ENCODE measurements at places on chromosomes 2 and 18.

DNA sequence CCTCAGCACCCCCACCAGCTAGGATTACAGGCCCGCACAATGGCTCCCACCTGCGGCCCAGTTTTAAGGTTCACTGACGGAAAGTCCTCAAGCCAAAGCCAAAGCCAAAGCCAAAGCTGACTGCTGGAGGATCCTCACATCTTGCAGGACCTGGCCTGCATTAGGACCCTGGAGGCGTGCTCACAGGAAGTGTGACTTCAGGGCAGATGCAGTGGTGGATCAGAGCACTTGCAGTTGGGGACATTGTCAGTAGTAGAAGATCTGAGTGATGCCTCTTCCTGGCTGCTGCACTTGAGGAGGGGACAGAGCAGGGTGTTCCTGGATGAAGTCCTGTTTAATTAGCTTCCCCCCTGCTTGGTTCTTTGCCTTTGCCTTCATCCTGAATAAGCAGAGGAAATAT, 69.0 kb upstream of the ALPP start:
- no peak for DNase-seq

- no peak for DNase-seq
These were observed 106.8 kb upstream of the SIX3 start for GRCh38 chr2:44834656-44835055.

GRCh38 chr2:205903549-205904129, 182.3 kb downstream of the INO80D start:
- peak; percentile 59 for DNase-seq

DNA sequence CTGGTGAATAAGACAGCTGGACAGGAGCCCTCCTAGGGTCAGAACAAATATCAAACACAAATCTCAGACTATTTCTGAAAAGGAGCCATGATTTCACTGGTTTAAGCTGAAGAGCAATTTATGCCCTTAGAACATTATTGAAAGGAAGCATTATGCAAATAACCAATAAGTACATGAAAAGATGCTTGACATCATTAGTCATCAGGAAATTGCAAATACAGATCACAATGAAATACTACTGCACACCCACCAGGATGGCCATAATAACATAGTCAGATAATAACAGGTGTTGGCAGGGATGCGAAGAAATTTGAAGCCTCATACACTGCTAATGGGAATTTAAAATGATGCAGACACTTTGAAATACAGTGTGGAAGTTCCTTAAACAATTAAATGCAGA, 176.4 kb upstream of the RAB6C start:
- no peak for DNase-seq

- no peak for DNase-seq
These were observed 43.9 kb upstream of the ATP6V1B1 start for GRCh38 chr2:70891572-70892357.

- no peak for DNase-seq
These were observed 438.3 kb downstream of the SPAG16 start for GRCh38 chr2:213722565-213722964.

GRCh38 chr18:54736981-54737380, 91.3 kb upstream of the RAB27B start:
- no peak for DNase-seq

GRCh38 chr2:120612931-120613330, 122.7 kb upstream of the GLI2 start:
- no peak for DNase-seq

GRCh38 chr18:47984991-47985390, 54.5 kb upstream of the SMAD2 start:
- DNase-seq = no peak

DNA sequence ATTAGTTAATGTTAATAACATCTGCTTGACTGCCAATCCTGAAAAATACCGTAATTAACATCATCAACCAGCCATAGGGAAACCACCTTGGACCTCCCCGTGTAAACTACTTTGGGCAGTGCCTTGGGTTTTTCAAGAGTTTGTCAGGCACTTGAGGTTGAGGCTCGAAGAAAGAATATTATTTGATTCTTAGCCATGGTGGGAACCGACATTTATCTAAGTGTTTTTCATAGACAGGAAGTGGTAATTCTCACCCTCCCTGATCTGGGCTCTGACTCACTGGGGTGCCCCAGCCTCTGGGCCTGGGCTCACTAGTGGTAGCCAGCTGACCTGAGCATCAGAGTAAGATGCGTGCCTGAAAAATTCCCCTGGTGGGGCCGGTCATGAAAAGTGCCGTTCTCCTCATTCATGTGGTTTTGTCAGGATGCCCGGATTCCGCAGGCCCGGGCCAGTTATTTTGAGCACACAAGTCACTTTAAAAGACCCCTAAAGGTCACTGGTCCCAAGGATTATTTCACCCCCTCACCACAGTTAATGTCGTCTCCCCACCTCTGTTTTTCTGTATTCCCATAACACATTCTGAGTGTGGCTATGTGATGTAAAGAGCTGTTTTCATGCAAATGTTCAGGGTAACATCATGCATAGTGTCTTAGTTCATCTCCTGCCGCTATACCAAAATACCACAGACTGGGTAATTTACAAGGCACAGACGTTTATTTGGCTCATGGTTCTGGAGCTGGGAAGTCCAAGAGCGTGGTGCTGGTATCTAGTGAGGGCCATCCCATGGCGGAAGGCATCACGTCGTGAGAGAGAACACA, 21.6 kb upstream of the SPATA3 start:
- DNase-seq = no peak

DNA sequence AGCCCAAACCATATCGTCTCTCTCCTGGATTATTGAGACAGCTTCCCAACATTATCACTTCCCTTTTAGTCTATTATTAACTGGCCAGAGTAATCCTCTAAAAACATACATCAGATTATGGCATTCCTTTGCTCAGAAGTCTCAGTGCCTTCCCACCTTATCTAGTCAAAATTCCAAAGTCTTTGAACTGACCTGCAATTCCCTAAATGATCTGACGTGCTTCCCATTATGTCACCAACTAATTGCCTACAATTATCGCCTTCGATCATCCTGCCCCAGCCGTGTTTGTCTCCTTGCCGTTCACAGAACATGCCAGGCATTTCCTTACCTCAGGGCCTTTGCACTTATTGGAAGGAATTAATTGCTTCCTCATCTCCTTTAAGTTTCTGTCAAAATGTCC, 332.4 kb downstream of the IRS1 start:
- DNase-seq = no peak

GRCh38 chr2:104487366-104487765, 366.5 kb upstream of the POU3F3 start:
- DNase-seq = peak; percentile 43

- DNase-seq = no peak
These were observed 143.1 kb downstream of the SETBP1 start for GRCh38 chr18:44823782-44824181.

DNA sequence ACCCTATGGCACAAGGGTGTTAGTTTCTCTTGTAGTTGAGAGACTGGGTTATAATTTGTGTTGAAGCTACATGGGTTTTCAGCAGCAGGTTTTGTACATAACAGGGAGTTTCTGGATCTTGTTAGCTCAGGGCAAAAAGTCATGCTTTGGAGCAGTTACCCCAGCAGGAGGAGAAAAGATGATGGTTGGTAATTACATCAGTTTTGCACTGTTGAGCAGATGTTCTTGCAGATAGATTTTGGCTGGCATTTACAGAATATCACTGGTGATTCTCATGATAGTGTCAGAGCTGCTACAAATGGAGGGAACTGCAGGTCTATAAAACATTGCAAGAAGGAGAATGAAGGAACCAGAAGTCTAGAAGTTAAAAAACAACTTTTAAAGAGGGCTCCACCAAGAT, 215.2 kb upstream of the ATP5MC3 start:
- no peak for DNase-seq

GRCh38 chr2:242015108-242016065, 145.9 kb downstream of the RTP5 start:
- DNase-seq = no peak

- DNase-seq = no peak
These were observed 1053.6 kb upstream of the SLC39A10 start for GRCh38 chr2:194603429-194603828.

GRCh38 chr18:56066524-56067213, 478.7 kb upstream of the TCF4 start:
- no peak for DNase-seq

GRCh38 chr18:46466234-46467160, 190.5 kb downstream of the LOXHD1 start:
- DNase-seq = no peak

DNA sequence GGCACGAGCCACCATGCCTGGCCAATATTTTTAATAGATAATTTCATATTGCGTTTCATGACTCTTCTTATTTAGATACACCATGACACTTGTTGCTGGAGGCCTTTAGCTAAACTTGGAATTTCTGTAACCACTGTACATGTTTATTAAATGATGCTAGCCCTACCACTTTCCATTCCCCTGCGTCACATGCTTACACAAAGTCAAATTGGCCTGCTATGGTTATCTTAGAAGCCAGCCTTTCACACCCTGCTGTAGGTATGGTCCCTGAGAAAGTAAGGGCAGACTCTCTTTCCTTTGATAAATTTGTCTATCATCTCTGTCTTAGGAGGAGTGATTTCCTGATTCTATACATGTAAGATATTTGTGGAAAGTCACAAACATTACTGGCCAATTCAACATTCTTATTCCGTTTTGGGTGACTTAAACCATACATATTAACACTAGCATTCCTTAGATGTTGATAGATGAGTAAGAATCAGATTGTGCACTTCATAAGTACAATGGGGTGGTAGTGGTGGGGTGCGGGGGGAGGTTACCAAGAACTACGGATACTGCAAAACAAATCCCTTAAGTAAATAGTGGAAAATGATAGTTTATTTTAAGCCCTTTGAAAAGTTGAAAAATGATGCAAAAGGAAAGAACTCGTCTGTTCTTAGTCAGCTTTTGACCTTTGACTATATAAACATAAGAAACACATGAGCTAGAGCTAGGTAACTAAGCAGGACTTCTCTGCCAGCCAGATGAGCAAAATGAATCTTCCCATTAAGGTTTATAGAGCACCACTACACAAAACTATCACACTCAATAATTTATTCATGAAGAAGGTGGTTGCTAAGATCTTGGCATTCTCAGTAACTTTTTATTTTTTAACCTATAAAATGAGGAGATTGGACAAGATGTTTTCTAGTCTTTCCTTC, 7.9 kb upstream of the NDUFV2 start:
- DNase-seq = no peak

DNA sequence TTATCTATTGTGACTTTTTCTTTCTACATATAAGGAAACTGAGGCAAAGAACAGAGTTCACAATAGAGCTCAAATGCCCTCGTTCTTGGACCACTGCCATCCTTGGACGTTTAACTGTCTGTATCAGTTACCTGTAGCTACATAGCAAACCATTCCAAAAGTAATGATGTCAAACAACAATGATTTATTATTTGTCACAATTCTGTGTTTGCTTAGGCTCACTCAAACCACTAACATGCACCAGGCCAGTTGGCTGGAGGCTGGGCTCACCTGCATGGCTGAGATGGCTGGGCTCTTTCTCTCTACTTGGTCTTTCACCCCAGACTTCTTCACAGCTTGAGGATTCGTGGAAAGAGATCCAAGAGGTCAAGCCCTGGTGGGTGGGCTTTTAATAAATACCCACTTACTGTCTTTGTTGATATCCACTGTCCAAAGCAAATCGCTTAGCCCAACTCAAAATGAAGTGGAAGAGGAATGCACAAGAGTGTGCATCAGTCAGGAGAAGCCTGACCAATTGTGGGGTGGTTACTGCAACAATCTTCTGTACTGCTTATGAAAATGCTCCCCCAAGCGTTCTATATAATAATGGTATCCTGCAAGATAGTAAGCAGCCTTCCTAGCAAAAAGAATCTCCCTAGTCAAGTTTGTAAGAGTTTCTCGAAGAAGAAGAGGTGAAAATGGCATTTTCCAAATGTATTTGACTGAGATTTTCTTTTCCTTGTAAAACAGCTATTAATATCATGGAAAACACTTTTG, 163.5 kb upstream of the NT5C1B start:
- no peak for DNase-seq

Data from inflammatory macrophage (primary cell).